Stimulated activated effector memory CD8-positive, alpha-beta T cell treated with anti-CD3 and anti-CD28 coated beads, Interleukin-12 subunit alpha, Interleukin-12 subunit beta, amount 100 ng/mL, for 72 hours (primary cell): ENCODE measurements at places on chromosomes 1 and 21.

- DNase-seq: no peak
Measured at GRCh38 chr1:231976231-231976630, 349.6 kb downstream of the DISC1 start.

DNA sequence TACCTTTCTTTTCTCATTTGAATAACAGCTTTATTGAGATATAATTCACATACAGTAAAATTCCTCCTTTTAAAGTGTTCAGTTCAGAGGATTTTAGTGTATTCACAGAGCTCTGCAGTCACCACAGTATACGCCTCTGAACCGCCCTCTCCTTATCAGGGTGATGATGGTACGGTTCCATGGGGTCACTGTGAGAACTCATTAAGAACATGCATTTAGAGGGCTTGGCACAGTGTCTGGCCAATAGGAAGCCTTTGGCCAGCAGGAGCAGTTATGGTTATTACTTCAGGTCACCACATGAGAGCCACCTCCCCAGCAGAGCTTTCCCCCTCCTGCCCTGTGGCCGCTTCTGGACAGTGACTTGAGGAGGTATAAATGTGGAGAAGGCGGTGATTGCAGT is 27.3 kb downstream of the KCNQ4 start:
- DNase-seq: no peak

DNA sequence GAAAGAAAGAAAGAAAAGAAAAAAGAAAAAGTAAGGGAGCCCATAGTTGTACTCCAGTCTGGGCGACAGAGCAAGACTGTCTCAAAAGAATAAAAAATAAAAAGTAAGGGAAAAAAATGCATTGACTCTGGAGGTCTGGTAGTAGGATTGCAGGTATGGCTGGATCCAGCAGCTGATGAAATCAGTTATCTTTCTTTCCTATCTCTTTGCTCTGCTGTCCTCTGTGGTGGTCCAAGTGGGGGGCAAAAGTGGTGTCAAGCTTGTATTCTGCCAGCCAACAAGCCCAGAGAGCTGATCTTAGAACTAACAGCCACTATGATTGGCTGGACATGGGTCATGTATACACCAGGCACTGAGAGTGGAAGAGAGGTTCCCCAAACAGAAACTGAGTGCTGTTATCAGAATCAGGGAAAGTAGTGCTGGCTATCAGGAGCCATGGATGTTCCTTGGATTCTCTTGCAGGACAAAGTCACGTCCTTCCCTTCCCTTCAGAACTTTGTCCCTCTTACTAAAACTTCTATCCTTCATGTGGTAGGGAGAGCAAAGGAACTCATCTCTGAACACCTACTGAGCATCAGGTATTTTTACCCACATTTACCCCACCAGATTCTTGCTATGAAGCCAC is 3.5 kb upstream of the FBLIM1 start:
- DNase-seq: no peak

GRCh38 chr1:27342391-27342777 is 562 bp downstream of the SYTL1 start:
- DNase-seq: no peak

GRCh38 chr1:119884711-119885110 is 11.6 kb downstream of the ADAM30 start:
- DNase-seq: no peak

- no peak for DNase-seq
Measured at GRCh38 chr1:65174585-65174984, 26.6 kb downstream of the AK4 start.

- no peak for DNase-seq
Measured at GRCh38 chr1:115670476-115671175, 28.9 kb downstream of the VANGL1 start.

DNA sequence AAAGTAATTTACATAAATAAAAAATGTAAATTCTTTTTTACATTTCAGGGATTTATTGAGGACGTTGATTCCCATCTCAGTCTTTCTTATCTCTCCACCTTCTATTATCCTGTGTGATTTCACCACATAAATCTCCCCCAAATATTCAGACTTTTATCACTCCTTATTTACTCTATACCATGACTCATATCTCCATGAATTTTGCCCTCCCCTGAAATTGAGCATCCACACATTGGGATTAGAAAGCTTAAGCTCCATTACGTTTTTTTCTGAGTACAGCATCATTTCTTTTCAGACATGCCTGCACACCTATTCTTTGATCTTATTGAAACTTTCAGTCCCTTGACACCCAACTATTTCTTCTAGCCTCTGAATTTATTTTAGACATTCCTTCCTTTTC is 111.2 kb downstream of the IFI44 start:
- DNase-seq: no peak
